ENCODE measurements at places on chromosomes 11 and 22.

- no peak for DNase-seq
These were observed 52.5 kb downstream of the RPL27A start for GRCh38 chr11:8735094-8735493.

DNA sequence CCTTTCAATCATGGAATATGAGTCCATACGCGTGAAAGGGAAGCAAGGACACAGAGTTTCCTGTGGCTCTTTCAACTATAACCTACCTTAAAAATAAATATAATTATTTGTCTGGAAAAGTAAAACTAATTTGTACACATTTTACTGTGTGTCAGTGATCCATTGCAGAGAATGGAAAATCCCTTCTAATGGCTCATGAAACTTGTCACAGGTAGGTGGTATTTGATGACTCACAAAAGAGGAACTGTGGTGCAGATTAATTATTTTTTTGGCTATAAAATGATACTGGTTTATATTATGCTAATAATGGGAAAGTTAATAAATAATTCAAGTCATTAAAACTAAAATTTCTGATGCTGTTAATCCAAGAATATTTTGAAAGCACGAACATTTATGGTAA, 792.2 kb downstream of the METTL15 start:
- DNase-seq, result no peak

- no peak for DNase-seq
These were observed 52.4 kb downstream of the SYT13 start for GRCh38 chr11:45233804-45234170.

DNA sequence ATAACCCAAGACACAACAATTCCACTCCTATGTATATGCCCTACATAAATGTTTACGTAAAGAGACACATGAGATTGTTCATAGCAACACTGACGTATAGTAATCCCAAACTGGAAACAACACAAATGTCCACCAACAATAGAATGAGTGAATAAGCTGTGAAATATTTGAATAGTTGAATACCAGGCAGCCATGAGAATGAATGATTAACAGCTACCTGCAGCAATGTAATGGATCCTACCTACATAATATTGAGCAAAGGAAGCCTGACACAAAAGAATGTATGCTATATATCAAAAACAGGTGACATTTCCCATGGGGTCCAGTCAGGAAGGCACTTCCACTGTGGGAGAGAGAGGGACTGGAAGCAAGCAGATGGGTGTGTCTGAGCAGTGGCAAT, 92.8 kb upstream of the LINC01488 start:
- DNase-seq, result no peak

- DNase-seq, result no peak
These were observed 335 bp upstream of the SEZ6L start for GRCh38 chr22:26168939-26169314.

DNA sequence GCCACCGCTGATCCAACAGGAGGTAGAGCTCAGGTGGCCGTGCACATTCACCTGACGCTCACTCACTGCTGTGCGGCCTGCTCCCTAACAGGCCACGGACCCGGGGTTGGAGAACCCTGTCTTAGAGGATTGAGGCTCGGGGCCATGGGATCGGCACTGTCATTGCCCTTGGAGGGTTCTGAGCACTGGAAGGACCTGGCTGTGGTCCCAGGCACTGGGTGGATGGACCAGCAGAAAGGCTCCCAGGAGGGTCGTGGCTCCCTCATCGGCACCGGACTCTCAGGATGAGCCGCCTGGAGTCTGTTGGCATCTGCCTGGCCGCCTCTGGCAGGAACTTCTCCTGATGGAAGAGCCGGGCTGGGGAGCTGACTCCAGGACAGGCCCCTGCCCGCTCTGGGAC, 6.5 kb downstream of the KCNQ1 start:
- no peak for DNase-seq

GRCh38 chr11:65301491-65302329, 13.0 kb upstream of the CDC42EP2 start:
- no peak for DNase-seq

GRCh38 chr22:45322873-45323525, 13.3 kb downstream of the FAM118A start:
- DNase-seq, result no peak

GRCh38 chr11:32366666-32367065, 68.7 kb downstream of the WT1 start:
- no peak for DNase-seq

DNA sequence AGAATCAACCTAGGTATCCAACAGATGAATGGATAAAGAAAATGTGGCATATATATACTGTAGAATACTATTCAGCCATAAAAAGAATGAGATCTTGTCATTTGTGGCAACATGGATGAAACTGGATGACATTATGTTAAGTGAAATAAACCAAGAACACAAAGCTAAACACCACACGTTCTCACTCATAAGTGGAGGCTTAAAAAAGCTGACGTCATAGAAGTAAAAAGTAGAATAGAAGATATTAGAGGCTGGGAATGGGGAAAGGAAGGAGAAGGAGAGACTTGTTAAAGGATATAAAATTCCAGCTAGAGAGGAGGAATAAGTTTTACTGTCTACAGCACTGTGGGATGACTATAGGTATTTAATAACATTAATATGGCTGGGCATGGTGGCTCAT, 12.9 kb downstream of the EXPH5 start:
- DNase-seq, result no peak

- no peak for DNase-seq
These were observed 63.8 kb downstream of the BTG4 start for GRCh38 chr11:111448414-111448813.

GRCh38 chr22:24178502-24179440, 2.5 kb upstream of the SUSD2 start:
- no peak for DNase-seq

- no peak for DNase-seq
These were observed 27.2 kb downstream of the TMPRSS6 start for GRCh38 chr22:37082251-37082873.

DNA sequence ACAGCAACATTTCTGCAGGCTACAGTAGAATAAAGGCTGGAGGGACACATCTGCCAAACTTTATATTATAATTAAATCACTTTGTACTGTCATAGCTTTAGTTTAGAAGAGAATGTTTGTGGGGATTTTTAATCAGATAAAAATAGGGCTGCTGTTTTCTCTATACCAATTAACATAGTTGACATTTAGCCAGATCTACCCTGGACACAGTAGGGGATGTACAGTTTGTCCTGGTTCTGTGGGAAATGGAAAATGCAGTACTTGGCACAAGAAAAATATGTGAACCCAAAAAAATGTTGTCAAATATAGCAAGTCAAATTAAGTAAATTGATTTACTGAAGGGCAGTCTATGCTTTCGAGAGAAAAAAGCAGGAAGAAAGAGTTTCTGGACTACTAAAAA, 20.8 kb upstream of the PICALM start:
- DNase-seq, result no peak

Data from bone marrow (tissue), 2 donors.